ENCODE measurements at places on chromosomes 5 and 9.

DNA sequence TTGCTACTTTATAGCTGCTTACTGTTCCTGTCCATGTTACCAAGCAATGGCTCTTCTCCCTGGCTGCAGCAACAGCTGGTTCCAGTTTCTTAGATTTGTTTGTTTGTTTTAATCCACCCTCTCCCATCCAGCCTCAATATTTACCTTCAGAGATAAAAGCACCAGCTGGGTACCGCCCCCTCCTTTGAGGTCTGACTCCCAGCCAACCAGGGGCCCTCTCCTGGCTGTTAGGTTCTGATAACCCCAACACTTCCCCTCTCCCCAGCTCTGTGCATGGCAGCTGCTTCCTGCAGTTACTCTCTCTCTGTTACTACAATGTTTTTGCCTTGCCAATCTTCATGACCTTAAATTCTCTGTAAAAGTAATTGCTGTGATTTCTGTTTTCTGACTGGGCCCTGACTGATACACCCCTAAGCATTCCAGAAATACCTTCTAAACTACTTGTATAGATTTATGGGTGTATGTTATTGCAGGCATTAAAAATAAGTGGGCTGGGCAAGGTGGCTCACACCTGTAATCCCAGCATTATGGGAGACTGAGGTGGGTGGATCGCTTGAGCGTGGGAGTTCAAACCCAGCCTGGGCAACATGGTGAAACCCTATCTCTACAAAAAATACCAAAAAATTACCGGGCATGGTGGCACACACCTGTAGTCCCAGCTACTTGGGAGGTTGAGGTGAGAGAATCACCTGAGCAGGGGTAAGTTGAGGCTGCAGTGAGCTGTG is 2.6 kb upstream of the GCNT1 start:
- peak; percentile 14 for DNase-seq

DNA sequence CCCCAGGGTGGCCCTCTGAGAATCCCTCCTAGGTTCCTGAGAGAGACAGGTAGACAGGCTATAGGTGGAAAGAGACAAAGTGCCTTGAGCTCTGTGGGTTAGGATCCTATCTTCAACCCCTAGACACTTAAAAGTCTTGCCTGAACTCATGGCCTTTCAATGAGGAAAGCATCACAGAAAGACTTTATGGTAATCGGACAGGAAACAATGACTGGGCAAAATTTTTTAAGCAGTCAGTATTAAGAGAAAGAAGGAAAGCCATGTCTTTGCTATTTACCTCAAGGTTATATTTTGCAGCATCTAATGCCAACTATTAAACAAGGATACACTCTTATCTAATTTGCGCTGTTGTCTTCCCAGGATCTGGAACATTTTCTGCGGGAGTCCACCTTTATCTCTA is 93.2 kb downstream of the PCSK1 start:
- DNase-seq: no peak

DNA sequence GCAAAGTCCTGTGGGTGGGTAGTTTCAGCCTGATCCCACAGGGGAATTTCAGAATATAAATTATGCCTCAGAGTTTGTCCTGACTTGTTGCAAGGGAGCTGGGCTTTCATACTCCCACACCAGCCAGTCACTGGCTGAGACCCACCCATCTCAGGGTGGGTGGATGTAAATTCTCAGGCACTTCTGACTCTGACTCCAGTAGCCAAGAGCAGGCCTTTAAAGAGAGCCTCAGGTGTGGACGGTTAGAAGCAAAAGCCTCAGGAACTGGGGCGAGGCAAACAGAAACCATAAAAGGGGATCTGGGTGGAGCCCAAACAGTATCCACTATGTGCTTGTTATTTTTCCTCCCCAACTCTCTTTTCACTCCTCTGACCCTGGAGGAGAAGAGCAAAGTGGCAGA is 28.6 kb upstream of the FBXW11 start:
- DNase-seq: no peak

- no peak for DNase-seq
Observed at GRCh38 chr9:27422279-27422834, 101.7 kb upstream of the IFNK start.

DNA sequence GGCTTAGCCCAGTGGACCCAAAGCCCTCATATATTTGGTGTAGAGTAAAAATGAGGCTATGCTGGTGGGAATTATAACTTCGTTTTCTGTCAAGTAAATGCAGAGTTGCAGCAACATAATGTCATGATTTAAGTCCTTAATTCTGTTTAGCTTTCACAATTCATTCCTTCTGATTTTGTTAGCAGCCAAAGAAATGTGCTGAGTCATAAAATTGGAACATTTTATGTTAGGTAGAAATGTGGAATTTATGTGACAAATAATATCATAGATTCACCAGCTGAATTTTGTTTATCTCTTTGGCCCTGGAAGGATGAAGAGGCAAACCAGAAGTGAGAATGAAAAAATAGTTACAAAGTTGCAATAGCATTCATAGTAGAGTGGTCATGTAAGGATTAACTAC is 247.0 kb downstream of the TRPM3 start:
- no peak for DNase-seq

GRCh38 chr5:172659909-172660628 is 19.0 kb downstream of the NEURL1B start:
- DNase-seq: no peak

DNA sequence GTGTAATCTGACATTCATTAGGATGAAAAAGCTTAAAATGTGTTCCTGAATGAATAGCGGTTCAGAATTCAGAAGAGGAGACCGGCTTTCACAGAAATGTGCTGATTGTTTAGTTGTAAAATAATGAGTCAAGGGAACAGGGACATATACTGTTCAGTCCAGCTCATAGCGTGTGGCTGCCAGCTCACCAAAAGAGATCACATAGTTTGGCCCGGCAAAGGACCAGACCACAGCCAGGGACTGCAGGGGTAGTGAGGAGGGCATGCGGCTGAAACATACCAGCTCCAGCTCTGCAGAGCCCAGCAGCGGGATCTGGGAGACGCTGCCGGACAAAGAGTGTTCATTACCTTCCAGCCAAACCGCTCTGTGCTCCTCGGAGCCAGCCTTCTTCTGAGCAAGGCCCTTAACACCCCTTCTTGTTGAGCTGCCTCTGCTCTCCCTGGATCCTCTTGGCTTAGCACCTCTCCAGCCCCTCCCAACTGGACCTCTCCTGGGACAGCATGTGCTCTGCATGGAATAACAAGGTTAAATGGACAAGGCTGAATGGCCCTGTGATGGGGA is 116.8 kb upstream of the CNTLN start:
- DNase-seq: no peak

DNA sequence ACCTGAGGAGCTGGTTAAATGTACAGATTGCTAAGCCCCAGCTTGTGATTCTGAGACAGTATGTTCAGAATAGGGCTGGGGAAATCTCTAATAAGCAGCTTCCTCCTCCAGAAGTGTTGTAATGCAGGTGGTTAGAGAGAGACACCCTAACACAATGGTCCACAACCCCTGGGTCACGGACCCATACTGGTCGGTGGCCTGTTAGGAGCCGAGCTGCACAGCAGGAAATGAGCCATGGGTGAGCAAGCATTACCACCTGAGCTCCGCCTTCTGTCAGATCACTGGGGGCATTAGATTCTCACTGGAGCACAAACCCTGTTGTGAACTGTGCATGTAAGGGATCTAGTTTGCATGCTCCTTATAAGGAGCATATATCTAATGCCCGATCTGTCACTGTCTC is 61.8 kb downstream of the SLC36A1 start:
- no peak for DNase-seq

GRCh38 chr5:151617383-151617840 is 26.3 kb upstream of the FAT2 start:
- no peak for DNase-seq

GRCh38 chr5:32545102-32545800 is 40.1 kb upstream of the SUB1 start:
- no peak for DNase-seq

- no peak for DNase-seq
Observed at GRCh38 chr5:178350361-178351220, 118.0 kb upstream of the PHYKPL start.

GRCh38 chr9:34197756-34198711 is 19.2 kb downstream of the UBAP1 start:
- DNase-seq: no peak

GRCh38 chr5:89707891-89708290 is 701.7 kb downstream of the CETN3 start:
- DNase-seq: no peak

- no peak for DNase-seq
Observed at GRCh38 chr9:94713436-94714215, 12.9 kb upstream of the AOPEP start.

GRCh38 chr9:73093740-73094379 is 57.8 kb upstream of the ANXA1 start:
- DNase-seq: no peak

GRCh38 chr9:15086778-15087324 is 176.6 kb upstream of the FREM1 start:
- no peak for DNase-seq

- DNase-seq: peak; percentile 23
Observed at GRCh38 chr5:127229185-127229889, 61.3 kb upstream of the MEGF10 start.

DNA sequence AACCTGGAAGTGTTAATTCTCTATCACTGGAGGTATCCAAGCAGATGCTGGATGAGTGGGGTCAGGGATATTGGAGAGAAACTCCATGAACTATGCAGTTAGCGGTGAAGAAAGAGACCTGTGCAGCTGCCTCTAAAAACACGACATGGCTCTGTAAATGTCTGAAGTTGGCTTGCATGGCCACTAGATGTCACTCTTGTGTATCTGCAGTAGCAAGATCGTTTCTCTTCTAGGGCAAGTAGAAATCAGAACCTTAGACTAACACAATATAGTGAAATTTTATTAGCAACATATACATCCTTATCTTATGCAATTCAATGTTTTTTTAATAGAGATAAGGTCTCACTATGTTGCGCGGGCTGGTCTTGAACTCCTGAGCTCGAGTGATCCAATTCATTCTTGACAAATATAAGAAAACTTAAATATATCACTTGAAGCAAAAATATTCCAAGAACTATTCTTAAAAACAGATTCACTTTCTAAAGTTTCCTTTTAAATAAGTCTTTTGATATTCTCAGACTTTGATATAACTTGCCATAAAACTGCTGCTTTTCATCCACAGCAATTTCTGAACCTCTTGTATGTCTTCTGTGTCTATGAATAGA is 2.9 kb downstream of the OR2S2 start:
- DNase-seq: peak; percentile 34

DNA sequence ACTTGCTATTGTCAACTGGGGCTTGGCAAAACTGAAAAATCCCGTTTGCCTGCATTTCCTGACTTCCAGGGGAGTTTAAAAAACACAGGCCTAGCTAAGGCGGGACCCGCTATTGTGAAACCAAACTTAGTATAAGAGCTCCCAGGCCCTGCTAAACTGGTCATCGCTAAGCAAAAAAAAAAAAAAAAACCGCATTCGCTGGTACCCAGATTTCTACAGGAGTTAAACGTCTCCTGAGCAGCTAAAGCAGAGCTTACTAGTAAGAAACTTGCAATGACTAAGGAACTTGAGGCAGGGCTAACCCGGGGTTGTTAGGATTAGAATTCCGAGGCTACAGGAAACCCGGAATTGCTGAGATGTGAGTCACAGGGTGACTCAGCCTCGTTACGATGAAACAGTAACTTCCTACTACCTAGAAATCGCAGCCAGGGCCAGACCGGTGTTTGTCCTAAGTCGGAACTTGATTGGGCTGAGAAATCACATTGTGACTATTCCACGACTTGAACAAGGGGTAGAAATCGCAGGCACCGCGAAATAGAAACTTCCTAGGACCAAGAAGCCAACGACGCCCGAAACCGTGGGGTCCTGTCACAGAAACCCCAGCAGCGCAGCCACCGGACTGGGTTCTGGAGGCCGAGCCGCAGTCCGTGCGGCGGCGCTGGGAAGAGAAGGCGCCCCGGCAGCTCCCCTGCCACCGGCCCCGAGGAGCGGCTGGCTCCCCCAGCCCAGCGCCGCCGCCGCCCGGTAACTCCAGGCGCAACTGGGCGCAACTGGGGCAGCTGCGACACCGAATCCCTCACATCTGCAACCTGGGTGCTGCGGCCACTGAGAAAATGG is 89.4 kb downstream of the ANXA2R start:
- DNase-seq: peak; percentile 52

DNA sequence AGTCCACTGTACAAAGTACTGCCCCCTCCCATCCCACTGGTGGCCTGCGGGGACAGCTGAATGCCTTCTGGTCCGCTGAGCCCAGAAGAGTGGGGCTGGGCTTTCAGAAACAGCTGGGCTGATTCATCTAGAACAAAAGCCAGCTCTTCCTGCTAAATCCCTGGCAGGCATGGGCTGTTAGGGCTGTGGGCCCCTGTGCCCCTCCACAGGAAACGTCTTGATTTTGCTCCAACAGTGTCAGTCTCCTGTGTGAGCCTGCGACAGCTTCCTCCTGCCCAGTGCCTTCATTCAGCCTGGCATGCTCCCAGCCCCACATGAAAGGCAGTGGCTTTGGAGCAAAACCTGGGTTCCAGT is 6.9 kb upstream of the GSN start:
- DNase-seq: no peak

GRCh38 chr5:180116077-180116999 is 44.8 kb upstream of the RNF130 start:
- no peak for DNase-seq

DNA sequence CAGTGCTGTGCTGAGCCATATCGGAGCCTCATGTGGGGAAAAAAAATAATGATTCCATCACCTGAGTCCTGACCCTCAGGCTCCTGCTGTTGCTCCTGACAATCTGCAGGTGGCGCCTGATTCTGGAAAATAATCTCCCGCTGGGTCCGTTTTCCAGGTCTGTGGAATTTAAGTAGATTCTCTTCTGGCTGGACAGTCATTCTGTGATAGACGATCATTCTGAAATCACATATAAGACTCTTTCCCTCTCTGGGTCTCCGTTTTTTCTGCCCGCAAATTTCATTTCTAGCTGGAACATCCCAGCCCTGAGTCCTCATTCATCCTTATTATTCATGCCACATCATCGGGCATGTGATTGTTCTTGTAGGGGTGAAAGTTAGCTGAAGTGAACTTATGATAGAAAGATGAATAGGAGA is 22.1 kb upstream of the STXBP1 start:
- no peak for DNase-seq

DNA sequence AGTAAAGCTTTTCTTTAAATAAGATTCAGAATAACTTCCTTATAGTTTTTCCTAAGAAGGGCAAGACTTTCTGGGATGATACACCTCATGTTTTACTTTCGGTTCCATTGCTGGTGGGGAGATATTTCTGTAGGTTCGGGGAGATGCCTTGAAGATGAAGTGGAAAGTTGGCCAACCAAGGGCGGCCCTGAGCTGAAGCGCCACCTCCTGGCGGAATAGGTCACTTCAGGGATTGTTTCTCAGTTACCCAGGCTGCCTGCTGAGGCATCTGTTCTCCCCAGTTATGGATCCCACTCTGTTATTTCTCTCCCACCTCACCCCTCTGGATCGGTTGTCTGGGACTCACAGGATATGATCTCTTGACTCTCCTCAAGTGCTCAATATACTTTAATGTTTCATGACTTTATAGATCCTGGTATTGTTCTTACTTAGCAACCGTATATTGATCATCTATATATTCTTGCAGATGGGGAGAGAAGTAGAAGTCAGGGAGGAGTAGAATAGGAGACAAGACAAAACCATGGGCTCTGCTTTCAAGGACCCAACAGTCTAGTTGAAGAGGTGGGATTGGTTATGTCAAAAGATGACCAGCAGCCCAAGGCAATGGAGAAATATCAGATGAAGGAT is 23.4 kb downstream of the MEGF10 start:
- DNase-seq: peak; percentile 35

- no peak for DNase-seq
Observed at GRCh38 chr9:21656776-21657674, 145.4 kb upstream of the MTAP start.
